ENCODE measurements at places on chromosomes 16 and 17. TPM values are rescaled to one million over a fixed set of nuclear protein-coding genes. Genes with fewer than 3 reads are reported as not detected.

The OR4D1 gene
- total RNA-seq: not detected

The NT5C gene
- total RNA-seq: 32.6 TPM

The ABCA9 gene
- 2.0 TPM for total RNA-seq

The ZNF646 gene
- total RNA-seq: 15.9 TPM

The CLEC19A gene
- total RNA-seq: not detected

The TMEM220 gene
- 10.4 TPM for total RNA-seq

The SUZ12 gene
- total RNA-seq: 30.9 TPM

The G6PC1 gene
- not detected for total RNA-seq

The TCAP gene
- 0.93 TPM for total RNA-seq

The MYOCD gene
- total RNA-seq: not detected

The FNDC8 gene
- not detected for total RNA-seq

The SMARCE1 gene
- 120 TPM for total RNA-seq

The CISD3 gene
- total RNA-seq: 23.7 TPM

The SLC4A1 gene
- not detected for total RNA-seq

The C17orf78 gene
- not detected for total RNA-seq

The SOST gene
- total RNA-seq: not detected

The MGAT5B gene
- total RNA-seq: 2.1 TPM

The TNFRSF13B gene
- not detected for total RNA-seq

The RTN4RL1 gene
- total RNA-seq: not detected

The SMIM36 gene
- total RNA-seq: not detected

The SEZ6L2 gene
- 2.4 TPM for total RNA-seq

The UTS2R gene
- total RNA-seq: not detected
